ENCODE measurements at places on chromosomes 6 and 20.

DNA sequence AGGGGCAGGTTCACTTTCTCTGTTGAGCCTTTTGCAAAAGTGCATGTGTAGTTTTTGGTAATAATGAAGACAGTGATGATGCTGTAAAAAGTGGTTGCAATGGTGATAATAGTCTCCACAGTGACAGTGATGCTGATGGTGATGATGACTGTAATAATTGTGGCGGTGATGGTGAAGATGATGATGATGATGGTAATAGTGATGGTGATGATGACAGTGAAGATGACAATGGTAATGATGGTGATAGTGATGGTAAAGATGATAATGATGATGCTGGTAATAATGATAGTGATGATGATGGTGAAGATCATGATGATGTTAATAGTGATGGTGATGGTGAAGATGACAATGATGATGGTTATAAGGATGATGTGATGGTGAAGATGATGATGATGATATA is 67.7 kb upstream of the LRFN2 start:
- no peak for DNase-seq

GRCh38 chr20:44390280-44390679 is 34.8 kb downstream of the HNF4A start:
- no peak for DNase-seq

GRCh38 chr6:158143700-158144099 is 24.4 kb downstream of the SERAC1 start:
- DNase-seq, result no peak

- DNase-seq, result no peak
Observed at GRCh38 chr6:134267917-134268361, 50.0 kb downstream of the SGK1 start.

- no peak for DNase-seq
Observed at GRCh38 chr6:74451953-74452352, 753.9 kb downstream of the COL12A1 start.

GRCh38 chr6:158543606-158544185 is 16.2 kb upstream of the TMEM181 start:
- no peak for DNase-seq

DNA sequence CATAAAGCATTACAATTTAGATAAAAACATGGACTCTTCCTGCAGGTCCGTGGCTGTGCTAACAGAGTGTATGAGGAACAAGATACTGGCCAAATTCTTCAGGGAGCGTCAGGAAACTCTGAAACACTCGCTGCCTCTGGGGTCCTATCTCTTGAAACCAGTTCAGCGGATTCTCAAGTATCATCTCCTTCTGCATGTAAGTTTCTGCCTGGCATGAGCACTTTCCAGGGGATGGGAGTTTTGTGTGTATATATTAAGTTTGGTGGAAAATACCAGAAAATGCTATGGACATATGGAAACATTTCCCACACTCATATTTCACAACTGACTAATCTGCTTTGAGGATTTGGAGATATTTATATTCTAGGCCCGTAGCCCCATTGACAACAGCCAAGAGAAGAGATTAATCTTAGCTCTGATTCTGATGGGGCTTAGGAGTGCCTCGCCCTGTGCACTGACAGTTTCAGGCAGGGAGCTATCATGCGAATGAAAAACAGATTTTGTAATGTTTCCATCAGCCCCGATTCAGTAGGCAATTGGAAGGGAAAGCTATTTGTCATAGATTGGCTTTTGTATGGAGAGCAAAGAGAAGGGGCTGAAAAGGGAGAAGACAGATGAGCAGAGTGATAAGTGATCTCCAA is 64.7 kb upstream of the MTHFD1L start:
- no peak for DNase-seq

DNA sequence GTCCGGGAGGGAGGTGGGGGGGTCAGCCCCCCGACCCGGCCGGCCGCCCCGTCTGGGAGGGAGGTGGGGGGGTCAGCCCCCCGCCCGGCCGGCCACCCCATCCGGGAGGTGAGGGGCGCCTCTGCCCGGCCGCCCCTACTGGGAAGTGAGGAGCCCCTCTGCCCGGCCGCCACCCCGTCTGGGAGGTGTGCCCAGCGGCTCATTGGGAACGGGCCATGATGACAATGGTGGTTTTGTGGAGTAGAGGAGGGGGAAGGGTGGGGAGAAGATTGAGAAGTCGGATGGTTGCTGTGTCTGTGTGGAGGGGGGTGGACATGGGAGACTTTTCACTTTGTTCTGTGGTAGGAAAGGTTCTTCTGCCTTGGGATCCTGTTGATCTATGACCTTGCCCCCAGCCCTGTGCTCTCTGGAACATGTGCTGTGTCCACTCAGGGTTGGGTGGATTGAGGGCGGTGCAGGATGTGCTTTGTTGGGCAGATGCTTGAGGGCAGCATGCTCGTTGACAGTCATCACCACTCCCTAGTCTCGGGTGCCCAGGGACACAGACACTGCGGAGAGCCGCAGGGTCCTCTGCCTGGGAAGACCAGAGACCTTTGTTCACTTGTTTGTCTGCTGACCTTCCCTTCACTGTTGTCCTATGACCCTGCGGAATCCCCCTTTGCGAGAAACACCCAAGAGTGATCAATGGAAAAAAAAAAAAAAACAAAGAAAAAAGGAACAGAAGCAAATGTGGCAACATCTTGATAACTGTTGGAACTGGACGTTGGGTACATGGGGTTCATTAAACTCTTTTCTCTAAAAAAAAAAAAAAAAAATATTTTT is 15.7 kb upstream of the E2F1 start:
- DNase-seq, result no peak

DNA sequence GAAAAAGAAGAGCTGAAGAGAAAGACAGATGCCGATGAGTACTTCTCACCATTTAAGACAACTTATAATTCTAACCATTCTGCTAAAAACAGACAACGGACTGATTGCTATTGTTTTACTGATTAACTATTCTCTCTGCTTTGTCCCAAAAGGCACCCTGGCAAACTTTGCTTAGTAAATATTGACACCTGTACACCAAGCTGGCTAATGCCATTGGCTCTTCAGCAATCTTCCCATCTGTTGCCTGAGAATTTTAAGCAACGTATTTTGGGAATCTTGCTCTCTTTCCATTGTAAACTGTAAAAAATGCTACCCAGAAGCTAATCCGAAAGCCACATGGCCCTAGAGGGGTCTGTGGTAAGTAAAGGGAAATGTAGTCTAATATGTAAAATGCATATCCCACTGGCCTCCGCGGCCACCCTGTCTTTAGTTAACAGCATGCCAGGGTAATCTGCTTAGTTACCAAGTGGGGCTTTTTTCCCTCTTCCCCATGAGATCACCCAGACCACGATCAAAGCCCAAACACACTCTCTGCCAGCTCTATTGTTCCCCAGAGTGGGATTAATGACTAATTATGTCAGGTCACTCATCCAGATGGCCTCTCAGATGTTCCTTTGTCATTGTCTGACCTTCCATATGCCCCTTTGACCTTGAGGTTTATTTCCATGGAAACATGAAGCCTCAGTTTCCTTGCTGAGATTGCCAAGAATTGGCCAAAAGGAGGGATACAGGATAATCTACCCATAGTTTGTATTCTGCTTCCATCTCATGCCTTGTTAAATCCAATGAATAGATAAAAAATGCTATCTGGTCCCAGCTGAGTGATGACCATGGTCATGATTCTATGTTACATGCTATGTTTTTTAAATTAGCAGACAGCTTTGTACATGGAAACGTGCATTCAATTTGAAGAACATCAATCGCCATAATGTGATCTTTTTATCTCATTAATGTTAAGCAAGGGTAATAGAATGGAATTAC is 216.4 kb upstream of the MCHR2 start:
- DNase-seq, result no peak

- no peak for DNase-seq
Observed at GRCh38 chr6:163288066-163288465, 126.5 kb upstream of the QKI start.

DNA sequence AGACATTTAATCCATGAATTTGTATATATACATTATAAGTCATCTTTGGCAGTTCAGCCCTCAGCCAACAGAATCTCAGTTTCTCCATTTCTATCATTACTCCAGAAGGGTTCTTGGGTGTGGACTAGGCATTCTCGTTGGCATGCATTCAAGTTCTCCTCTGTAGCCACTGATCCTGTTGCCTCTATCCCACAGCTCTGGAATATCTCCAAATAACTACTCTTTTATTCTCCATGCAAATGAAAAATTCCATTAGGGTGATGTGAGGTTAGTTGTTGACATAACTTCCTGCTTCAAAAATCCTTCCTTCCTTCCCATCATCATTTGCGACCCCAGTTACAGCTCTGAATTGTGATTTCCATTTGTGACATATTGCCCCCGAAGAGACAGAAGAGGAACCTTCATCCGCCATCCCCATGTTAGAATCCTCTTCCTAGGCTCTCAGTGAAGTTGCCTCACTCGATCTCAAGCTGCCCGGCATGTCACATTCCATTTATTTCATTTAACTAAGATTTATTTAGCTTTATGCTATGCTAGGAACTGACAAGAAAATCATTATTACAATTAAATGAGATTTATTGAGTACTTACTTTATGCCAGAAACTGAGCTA is 93.7 kb upstream of the EDN1 start:
- peak; percentile 83 for DNase-seq

DNA sequence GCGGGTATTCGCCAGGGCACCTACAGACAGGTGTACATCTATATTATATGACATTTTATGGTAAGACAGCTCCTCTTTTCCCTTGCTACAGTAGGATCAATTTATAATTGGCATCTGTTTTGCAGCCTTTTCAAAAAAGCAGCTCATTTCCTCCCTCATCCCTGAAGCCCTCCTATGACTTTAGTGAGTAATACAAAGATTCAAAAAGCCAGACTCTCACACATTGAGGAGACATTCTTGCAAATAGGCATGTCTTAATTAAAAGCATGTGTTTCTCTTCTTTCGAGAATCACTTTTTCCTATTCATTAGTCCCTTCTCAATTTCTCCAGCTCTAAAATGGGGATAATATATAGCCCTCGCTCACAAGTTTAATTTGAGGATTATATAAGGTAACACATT is 283.4 kb downstream of the TBC1D7 start:
- no peak for DNase-seq

- DNase-seq, result no peak
Observed at GRCh38 chr6:119728935-119729334, 379.4 kb upstream of the MAN1A1 start.

GRCh38 chr6:70575899-70576495 is 9.3 kb downstream of the SDHAF4 start:
- DNase-seq, result no peak

GRCh38 chr6:11439017-11439420 is 98.5 kb upstream of the TMEM170B start:
- DNase-seq, result no peak

- DNase-seq, result no peak
Observed at GRCh38 chr20:40952136-40952535, 76.5 kb upstream of the TOP1 start.

- DNase-seq, result no peak
Observed at GRCh38 chr20:32012159-32012688, 2.0 kb downstream of the CCM2L start.

DNA sequence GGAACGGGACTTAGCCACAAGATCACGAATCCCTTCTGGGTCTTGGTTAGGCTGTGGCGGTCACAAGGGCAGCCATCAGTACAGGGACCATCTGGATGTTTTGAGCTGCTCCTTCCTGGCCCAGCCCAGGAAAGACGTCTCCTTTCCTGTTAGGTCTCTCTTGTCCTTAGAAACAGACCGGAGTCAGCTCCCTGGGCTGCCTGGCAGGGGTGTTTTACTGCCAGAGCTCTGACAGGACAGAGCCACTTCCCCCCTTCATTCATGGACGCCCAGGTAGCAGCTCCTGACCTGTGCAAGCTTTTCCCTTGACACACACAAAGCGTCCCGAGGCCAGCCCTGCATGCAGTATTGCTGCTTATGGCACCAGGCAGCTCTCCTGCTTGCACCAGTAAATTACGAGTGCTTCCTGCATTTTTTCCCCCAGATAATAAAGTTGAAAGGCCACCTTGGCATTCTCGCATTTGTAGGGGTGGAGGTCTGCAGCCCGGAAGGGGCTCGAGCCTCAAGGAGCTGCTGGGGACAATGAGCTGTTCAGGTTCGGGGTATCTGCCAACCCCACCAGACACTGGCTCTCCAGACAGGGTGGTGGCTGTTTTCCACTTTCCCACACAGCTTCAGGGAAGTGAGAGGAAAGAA is 87.4 kb downstream of the NOL4L start:
- no peak for DNase-seq

DNA sequence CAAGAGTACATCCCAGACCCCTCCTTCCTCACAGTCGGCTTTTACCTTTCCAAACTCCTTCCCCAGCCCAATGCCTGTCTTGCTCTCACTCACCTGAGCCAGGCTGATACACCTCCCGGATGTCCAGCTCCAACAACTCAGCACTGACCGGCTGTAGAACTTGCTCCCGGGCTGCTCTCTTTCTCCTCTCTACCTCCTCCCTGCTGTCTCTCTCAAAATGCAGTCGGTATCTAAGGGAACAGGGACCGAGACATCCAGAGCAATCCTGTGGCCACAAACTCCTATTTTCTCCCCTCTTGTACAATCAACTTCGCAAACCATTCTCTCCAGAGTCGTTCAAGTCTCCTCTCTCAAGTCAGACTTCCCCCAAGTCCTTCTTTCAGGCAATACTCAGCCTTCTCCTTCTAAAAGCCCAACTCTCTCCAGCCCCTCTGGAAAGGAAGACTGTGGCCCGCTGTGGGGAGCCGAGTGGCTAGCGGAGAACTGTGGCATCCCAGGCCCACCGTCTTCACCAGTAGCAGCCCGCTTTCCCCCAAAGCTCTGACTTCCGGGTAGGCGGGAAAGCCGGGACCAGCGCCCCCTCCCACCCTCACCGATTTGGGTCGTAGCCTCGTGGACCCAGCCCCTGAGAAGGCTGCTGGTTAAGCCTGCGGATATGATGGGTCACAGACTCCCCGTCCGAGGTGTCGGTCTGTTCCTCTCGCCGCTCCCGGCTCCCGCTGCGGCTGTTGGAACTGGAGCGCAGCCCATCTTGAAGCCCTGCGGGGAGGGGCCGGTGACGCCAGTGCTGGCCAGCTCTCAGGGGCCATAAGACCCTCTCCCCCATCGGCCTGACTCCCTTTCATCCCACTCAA is 1.1 kb downstream of the GNL1 start:
- no peak for DNase-seq

GRCh38 chr6:105346052-105346451 is 56.8 kb downstream of the PREP start:
- peak; percentile 12 for DNase-seq

DNA sequence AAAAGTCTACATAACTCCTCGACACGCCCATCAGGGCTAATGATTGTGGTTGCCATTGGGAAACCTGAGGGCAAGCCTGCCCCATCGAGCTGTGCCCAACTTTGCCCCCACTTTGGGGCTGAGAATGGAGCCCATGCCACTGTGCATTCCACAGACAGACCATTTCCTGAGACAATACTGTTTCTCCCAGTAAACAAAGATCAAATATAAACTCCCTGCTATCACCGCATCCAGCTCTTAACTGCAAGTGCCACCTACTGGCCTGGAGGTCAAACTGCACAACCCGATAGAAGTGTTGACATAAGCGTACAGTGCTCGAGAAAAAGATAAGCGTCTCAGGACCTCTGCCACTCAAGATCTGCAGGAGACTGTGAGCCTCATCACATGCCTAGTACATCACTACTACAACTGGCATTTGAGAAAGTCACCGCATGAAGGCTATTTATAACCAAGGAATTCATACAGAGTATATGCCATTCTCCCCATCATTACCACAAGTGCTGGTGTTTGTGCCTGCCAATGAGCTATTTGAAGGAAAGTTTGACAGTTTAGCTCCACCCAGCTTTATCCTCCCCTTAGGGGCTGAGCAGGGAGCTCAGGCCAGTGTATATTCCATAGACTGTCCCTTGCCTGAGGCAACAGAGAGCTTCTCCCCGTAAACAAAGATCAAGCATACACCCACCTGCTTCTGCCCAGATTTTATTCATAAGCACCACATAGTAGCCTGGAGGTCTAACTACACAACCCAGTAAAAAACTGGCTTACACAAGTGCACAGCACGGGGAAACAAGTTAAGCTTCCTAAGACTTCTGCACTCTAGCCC is 4.5 kb upstream of the DEFB126 start:
- DNase-seq, result peak; percentile 23

Data from NCI-H1048 (cell line).